ENCODE measurements at places on chromosomes 5 and 9.
A peak's percentile ranks its signal among the peaks of the same experiment; 100 is the strongest.

DNA sequence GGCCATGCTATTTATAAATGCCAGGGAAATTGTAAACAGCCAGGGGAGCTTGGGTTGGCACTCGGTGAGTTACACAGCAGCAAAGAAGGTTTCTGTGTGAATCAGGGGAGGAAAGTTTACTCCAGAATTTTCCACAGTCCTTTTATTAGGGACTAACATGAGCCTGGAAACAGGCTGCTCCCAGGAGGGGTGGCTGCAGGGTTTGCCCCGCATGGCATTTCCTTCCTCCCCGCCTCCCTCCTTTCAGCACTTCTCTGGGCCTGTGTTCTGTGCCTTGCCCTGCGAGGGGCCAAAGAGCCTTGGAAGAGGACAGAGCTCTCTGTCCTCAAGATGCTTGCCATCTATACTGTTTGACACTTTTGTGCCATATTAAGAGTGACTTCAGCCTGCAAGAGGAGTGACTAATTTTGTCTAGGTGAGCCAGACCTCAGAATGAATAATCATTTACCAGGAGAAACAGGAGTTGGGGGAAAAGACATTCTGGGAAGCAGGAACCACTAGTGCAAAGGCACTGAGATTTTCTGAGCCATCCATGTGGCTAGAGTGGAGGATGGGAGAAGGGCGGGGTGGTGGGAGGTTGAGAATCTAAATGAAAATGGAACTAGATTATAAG, 1.8 kb downstream of the GSN start:
- no peak for DNase-seq

GRCh38 chr5:34778091-34778850, 60.7 kb upstream of the TTC23L start:
- DNase-seq: no peak

- no peak for DNase-seq
Observed at GRCh38 chr5:131993676-131994075, 17.8 kb downstream of the ACSL6 start.

- DNase-seq: no peak
Observed at GRCh38 chr5:139121120-139121519, 77.0 kb downstream of the SIL1 start.

- DNase-seq: no peak
Observed at GRCh38 chr9:122158202-122158601, 1.4 kb downstream of the NDUFA8 start.

- no peak for DNase-seq
Observed at GRCh38 chr5:133793756-133794465, 174.5 kb downstream of the C5orf15 start.

- peak; percentile 70 for DNase-seq
Observed at GRCh38 chr5:111278858-111279504, 54.8 kb downstream of the CAMK4 start.

GRCh38 chr9:14994738-14995137, 84.5 kb upstream of the FREM1 start:
- DNase-seq: no peak

- peak; percentile 58 for DNase-seq
Observed at GRCh38 chr9:84315278-84315877, 25.2 kb downstream of the SLC28A3 start.

GRCh38 chr9:109989296-109989695, 209.3 kb downstream of the PALM2AKAP2 start:
- no peak for DNase-seq

GRCh38 chr9:94826644-94827410, 100.3 kb downstream of the AOPEP start:
- DNase-seq: no peak

DNA sequence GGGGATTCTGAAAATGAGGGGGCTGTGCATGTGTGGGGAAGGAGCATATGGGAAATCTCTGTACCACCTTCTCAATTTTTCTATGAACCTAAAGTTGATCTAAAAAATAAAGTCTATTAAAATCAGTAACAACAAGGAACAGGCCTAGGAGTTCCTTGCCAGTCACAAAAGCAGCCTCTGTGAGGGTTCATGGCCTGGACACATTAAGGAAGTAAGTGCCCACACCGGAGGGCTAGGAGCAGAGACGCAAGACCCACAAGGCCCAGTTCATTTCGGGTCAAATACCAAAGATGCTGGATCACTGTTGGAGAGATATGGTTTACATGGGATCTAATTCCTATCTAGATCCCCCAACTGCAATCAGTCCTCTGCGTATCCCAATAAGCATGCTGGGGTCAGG, 88.4 kb downstream of the SEMA4D start:
- no peak for DNase-seq

DNA sequence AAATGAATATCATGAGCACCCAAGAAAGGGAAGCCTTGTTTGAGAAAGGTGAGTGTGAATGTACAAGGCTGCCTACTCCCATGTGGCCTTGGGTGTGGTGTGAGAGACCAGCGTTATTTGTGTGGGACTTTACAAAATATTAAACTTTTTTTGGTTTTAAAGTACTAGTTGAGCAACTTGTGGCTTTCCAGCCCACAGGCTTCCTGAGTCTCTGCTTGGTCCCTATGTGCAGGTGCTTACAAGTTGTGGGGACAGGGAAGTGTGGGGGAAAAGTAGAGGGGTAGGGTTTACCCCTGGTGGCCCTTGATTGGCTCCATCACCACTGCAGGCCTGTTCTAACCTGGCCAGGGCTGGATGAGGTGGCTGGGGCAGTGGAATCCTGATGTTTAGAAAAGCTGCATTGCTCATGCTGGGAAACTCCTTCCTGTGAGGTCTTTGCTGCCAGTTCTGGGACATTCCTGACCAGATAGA, 19.7 kb downstream of the PTTG1 start:
- no peak for DNase-seq

GRCh38 chr5:117652036-117652957, 1077.7 kb upstream of the SEMA6A start:
- no peak for DNase-seq

All from Right ventricle myocardium superior (tissue), 1 donor.